Jurkat, Clone E6-1 (cell line): ENCODE measurements at places on chromosomes 6 and 20.

- peak; percentile 44 for DNase-seq
Measured at GRCh38 chr6:169568314-169569087, 133.3 kb downstream of the WDR27 start.

- DNase-seq, result no peak
Measured at GRCh38 chr6:3330199-3330598, 71.5 kb downstream of the PSMG4 start.

DNA sequence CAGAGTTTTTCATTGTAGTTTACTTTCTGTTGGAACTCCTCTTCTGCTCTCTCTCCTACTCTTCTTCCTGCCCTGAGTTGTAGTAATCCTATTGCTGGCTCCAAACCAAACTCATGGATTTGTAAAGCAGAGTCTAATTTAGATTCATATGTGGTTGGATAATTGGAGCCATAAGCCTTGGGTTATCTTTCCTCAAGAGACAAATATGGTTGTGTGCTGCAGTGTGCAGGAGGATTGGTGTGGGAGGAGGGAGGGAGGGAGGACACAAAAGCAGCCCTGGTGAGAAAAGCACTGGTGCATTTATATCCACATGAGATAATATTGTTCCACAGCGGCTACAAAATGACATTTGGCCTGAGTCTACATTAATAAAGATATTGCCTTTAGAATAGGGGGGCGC lies 4.2 kb downstream of the HLA-G start:
- no peak for DNase-seq

DNA sequence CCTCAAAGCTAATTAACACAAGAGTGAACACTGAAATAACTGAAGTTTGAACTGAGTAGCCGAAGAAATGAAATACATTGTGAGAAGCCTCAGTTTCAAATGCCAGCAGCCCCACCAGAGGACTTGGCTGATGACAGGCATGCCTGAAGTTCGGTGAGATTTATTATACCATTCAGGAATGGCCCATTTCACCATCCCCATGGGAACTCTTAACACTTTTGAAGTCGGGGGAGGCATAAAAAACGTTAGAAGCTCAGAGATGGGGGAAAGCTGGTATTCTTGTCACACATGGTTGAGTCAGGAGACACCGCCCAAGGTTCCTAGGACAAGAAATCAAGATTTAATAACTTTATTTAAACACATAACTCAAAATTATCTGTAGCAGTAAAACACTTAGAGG lies 17.6 kb upstream of the SLC22A3 start:
- no peak for DNase-seq

GRCh38 chr6:24448828-24449525 lies 40.4 kb downstream of the GPLD1 start:
- no peak for DNase-seq

DNA sequence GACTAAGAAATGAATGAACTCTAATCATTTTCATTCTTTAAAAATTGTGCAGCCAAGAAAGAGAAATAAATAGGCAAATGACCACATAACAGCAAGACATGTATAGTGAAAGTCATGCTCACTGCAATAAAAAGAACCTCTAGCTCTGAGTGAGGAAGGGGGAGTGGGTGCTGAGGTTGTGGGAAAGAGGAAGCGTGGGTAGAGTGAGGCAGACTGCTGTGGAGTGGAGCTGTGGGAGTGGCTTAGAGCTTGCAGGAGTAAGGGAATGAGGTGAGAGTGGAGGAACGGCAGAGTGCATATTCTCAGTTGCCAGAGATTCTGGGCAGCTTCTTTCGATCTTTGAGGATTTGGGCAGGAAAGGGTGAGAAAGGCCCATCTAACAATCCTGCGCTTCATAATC lies 10.4 kb downstream of the DEFB129 start:
- DNase-seq, result no peak

DNA sequence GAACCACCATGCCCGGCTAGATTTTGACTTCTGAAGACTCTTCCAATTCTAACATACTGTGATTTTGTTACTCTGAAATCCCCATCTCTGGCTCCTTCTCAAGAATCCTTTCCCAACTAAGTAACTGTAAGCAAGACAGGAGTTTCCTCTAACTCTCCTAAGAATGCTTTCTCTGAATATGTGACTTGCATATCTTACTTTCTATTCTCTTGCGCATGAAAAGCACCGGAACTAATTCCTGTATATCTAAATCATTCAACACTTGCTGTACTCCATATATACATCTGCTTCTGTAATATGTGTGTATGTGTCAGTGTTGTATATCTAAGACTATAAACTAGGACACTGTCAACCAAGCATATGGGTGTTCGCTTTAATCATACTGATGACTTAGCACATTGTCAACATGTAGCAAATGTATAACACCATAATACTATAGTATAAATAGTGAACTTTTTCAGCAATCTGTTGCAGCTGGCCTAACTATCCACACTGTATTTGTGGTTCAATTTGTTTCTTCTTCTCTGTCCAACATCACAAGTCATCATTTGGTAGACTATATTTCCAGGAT lies 108.1 kb upstream of the PRDM1 start:
- DNase-seq, result no peak

GRCh38 chr6:39593646-39594045 lies 131.6 kb downstream of the KIF6 start:
- DNase-seq, result no peak

DNA sequence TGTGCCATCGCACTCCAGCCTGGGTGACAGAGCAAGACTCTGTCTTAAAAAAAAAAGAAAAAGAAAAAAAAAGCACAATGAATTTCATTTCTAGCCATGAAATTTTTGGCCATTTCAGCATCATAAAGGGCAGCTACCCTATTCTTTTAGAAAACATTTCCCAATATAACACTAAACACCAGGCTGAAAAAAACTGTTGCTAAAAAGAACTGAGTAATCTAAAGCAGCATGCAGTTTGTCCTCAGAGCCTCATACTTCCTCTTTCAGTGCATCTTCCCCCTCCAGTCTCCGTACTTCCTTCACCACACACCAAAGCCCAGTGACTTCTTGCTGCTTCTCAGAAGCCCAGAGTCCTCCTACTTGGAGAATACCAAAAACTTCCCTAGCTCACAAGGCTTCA lies 5.6 kb upstream of the IFNGR1 start:
- no peak for DNase-seq

DNA sequence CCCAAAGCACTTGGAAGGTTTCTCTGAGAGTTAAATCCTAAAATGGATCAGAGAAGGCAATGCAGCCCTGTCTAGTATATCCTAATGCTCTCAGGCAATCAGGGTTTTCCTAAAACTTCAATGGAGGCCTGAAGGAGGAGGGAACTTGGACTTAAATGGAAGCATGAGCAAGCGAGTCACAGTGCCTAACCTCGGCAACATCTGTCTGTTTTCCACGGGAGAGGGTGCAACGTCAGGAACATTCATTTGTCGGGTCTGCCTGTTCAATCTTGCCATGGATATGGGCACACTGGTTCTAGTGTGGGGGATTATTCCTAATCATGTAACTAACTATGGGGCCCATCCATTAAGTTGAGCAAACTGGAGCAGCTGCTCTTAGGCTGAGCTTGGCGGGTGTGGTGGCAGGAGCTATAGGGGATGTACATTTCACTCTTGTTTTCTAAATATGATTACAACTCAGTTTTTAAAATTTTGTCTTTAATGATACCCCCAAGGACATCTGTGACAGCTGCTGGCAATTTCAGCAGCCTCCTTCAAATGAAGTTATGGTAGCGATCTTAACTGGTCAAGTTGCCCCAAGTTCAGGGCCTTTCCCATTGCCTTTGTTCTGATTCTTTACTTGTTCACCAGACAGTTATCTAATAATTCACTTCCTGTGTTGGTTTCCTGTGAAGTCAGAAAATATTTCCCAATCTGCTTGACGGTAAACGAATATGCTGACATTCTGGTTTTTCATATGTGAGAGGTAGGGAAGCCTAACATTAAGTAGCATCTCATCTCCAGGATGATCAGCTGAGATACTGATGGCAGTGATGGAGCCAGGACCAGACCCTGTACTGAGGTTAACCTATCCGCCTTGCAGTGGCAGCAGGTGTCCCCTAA lies 21.6 kb downstream of the DSE start:
- peak; percentile 16 for DNase-seq

DNA sequence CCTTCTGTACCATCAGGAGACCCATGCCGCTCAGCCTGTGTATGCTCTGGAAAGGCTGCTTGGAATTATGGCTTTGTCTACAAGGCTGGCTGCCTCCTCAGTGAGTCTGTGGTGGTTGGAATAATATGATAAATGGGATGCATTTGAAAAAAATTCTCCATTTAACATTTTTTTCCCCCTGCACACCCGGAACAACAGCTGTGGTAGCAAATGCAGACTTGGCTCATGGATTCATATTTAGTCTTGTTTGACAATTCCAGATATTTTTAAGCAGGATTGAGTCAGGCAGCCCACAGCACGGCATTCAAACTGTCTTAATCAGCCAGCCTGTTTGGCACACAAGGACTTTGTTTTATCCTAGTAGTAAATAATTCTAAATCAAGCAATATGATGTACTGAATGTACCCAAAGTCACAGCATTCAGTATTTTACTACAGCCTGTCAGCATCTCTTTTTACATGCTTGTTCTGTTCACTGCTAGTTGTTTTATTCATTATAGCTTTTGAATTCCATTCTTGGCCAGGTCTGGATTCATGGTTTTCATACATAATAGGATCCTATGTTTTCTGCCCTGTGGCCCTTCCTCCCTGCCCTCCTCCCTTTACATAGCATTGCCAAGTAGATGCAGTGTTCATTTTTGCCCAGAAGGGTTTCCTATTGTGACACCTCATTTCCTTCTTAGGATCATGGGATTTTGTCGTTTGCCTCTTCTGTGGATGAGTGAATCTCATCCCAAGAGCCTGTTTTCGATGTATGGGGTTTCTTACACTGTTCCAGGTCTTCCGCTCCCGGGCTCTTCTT lies 68.1 kb downstream of the LRRC1 start:
- no peak for DNase-seq

DNA sequence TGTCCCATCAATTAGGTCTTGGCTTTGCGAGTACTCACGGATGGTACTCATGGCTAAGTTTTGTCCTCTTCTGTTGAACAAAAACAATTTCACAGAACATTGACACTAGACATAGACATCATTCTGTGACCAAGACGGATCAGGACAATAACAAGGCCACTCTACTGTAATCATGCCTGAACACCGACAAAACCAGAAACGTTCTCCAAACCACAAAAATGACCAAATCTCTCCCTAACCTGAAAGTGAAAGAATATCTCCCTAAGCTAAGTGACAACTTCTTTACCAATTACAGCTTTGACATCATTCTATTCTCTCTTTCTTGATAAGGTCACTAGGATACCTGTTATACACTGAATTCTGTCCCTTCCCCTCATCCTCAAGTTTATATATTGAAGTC lies 40.0 kb upstream of the SLC2A12 start:
- DNase-seq, result no peak

DNA sequence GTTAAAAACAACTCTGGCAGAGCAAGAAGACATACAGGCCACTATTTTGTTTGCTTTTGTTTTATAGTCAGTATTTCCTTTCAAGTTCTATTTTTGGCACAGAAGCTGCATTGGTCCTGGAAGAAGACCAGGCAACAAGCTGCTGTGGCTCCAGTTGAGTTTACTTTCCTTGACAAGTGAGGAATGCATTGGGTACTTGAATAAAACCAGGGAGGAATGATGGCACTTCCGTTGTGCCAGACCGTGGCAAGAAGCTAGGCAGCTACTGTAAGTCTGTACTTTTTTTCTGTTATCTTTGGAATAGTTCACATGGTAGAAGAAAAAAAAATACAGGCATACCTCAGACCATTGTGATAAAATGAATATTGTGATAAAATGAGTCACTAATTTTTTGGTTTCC lies 66.3 kb downstream of the NCOA3 start:
- no peak for DNase-seq

DNA sequence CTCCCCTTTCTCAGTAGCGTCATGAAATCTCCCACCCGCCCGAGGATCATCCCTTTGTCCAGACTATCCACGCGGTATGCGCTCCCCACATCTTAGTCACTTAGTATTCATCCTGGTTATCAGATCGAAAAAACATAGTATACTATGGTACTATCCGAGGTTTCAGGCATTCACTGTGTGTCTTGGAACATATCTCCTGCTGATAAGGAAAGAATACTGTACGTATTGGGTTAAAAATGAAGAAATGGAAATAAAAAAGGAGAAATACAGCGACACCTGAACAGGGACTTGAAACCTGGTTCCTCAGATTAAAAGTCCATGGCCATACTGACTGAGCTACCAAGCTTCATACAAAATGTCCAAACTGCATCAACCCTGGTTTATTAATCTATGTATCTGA lies 14.0 kb downstream of the HMGN4 start:
- no peak for DNase-seq

- no peak for DNase-seq
Measured at GRCh38 chr20:48096212-48096875, 311.1 kb upstream of the SULF2 start.
